ENCODE measurements at places on chromosomes 6 and 20.

GRCh38 chr6:52760105-52760765, 3.0 kb downstream of the GSTA2 start:
- no peaks in the 10 kb centered on the region for H3K36me3 ChIP-seq
- H3K27ac ChIP-seq: no peak overlapping the region
- H3K4me1 ChIP-seq: no peaks in the 10 kb centered on the region
- no peak for DNase-seq
- no peaks in the 10 kb centered on the region for H3K27me3 ChIP-seq
- H3K4me3 ChIP-seq: no peak overlapping the region

DNA sequence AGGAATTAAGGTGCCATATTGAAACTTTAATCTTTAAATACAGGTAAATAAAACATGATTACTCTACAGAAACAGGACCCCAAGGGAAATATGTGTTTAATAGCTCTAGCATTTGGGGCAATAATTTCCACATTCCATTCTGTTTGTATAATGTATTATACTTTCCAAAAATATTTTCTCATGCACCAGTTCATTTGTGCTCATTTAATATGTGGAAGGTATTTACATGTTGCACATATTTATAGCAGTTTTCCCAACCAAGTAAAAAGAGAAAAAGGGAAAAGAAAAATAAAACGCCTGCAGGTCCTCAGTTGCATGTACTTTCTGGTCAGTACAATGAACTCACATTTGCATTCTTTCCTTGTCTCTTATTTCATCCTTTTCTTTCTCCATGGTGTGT, 129.5 kb upstream of the SULF2 start:
- H3K4me3 ChIP-seq: no peak overlapping the region

DNA sequence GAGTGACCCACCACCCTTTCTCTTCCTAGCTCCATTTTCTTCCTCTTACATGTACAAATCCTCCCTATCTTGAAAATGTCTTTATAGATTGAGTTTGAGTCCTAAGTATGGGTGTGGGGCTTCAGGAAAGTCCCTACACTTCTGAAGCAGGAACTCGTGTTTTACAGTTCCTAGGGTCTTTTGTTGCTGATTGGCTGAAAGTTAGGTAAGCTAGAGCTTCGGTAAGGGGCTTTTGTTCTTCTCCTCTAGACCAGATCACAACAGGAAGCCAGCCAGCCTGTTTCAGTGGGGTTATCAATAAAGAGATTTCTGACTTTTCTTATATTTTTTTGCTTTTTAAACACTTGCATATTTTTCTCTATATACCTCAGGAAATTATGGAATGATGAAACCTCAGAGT, 51.3 kb downstream of the CNR1 start:
- H3K27ac ChIP-seq: no peak overlapping the region
- no peaks in the 10 kb centered on the region for H3K27me3 ChIP-seq
- no peaks in the 10 kb centered on the region for H3K4me1 ChIP-seq
- H3K36me3 ChIP-seq: no peaks in the 10 kb centered on the region
- DNase-seq: no peak

DNA sequence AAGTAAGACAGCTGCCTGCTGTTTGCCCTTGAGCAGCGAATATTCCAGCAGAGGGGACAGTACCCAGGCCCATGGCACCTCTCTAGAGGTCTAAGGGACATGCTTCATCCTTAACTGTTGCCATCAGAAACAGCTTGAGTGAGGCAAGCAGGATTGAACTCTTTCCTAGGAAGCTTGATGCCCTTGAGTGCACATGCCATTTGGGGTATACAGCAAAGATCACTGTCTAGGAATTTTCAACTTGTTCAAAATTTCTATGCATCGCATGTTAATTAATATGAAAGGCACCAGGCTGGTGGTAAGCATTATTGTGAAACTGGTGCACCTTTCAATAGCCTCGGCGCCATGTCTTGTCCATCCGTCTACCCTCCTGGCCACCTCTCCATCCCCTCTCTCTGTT, 54.1 kb downstream of the EDN1 start:
- H3K4me3 ChIP-seq: no peak overlapping the region
- no peaks in the 10 kb centered on the region for H3K36me3 ChIP-seq
- H3K27ac ChIP-seq: peak overlapping the region; percentile 85
- no peaks in the 10 kb centered on the region for H3K27me3 ChIP-seq
- DNase-seq: no peak

DNA sequence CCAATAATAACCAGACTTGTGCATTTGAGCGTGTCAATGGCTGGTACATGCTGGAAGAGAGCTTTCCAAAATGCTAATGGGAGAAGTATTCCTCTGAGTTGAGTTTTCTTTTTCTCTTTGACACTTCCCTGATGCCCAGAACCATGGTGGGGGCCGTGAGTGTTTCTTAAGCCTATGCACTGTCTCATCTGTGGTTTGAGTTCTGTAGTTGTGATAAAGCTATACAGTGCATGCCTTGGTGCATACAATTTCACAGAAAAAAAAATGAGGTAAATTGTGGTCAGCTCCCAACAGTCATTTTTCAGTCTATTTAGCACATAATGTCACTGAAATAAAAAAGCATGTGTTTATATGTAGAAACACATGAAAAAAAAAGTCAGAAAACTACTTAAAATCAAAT, 204.8 kb downstream of the HDGFL1 start:
- no peak for DNase-seq
- no peak overlapping the region for H3K4me3 ChIP-seq
- no peak overlapping the region for H3K27ac ChIP-seq

GRCh38 chr20:6697228-6697972, 70.1 kb upstream of the BMP2 start:
- H3K36me3 ChIP-seq: no peaks in the 10 kb centered on the region
- no peaks in the 10 kb centered on the region for H3K4me1 ChIP-seq
- H3K4me3 ChIP-seq: no peak overlapping the region
- no peak overlapping the region for H3K27ac ChIP-seq
- DNase-seq: no peak

GRCh38 chr6:113936093-113936934, 34.6 kb downstream of the HDAC2 start:
- no peak overlapping the region for H3K27ac ChIP-seq
- peaks cover 4% of the 10 kb centered on the region for H3K36me3 ChIP-seq
- DNase-seq: peak; percentile 84
- no peaks in the 10 kb centered on the region for H3K4me1 ChIP-seq
- H3K27me3 ChIP-seq: no peaks in the 10 kb centered on the region
- H3K4me3 ChIP-seq: no peak overlapping the region

DNA sequence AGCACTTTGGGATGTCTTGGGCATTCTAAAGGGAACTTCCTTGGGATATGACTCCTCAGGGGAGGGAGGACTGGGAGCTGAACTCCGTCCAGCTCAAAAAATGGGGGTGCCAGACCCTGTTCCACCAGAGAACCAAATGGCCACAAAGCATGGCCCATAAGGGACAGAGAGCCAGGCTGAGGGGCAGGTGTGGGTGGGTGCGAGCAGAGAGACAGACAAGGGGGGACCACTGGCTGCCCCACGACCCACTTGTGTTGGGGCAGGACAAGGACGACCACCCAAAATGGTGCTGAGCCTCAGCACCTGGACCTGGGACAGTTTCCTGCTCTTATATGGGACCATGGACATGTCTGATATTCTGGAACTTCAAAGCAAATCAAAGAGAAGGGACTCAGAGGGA, 148.2 kb upstream of the MLN start:
- no peak overlapping the region for H3K4me3 ChIP-seq
- no peaks in the 10 kb centered on the region for H3K4me1 ChIP-seq
- no peak for DNase-seq
- no peaks in the 10 kb centered on the region for H3K27me3 ChIP-seq

GRCh38 chr6:44489910-44490604, 102.6 kb downstream of the CDC5L start:
- no peak for DNase-seq
- H3K27me3 ChIP-seq: no peaks in the 10 kb centered on the region
- no peaks in the 10 kb centered on the region for H3K36me3 ChIP-seq
- H3K27ac ChIP-seq: peak overlapping the region; percentile 60
- no peaks in the 10 kb centered on the region for H3K4me1 ChIP-seq
- H3K4me3 ChIP-seq: no peak overlapping the region

DNA sequence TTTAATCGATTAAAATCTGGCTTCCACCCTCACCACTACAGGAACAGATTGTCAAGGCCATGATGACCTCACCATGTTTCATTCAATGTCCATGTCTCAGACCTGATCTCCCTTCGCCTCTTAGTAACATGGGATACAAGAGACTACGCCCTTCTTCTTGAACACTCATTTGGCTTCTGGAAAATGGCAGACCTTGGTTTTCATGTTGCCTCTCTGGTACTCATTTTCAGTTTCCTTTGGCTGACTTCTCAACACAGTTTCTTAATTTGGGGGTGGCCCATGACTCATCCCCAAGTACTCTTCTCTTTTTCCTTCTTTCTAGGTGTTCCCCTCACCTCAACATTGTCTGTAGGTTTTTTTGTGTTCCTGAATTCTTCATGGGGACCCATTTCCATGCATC, 22.7 kb downstream of the TMX4 start:
- no peaks in the 10 kb centered on the region for H3K27me3 ChIP-seq
- no peak for DNase-seq
- H3K4me3 ChIP-seq: no peak overlapping the region
- peaks cover 9% of the 10 kb centered on the region for H3K36me3 ChIP-seq

- H3K36me3 ChIP-seq: no peaks in the 10 kb centered on the region
- H3K27me3 ChIP-seq: no peaks in the 10 kb centered on the region
- DNase-seq: no peak
- no peak overlapping the region for H3K4me3 ChIP-seq
Measured at GRCh38 chr6:23940466-23940865, 185.5 kb upstream of the NRSN1 start.

GRCh38 chr6:144316862-144317195, 31.7 kb downstream of the UTRN start:
- H3K36me3 ChIP-seq: no peaks in the 10 kb centered on the region
- no peaks in the 10 kb centered on the region for H3K27me3 ChIP-seq
- DNase-seq: no peak
- H3K4me3 ChIP-seq: no peak overlapping the region
- no peak overlapping the region for H3K27ac ChIP-seq

GRCh38 chr20:5642155-5642981, 107.8 kb upstream of the SHLD1 start:
- peaks cover 4% of the 10 kb centered on the region for H3K4me1 ChIP-seq
- H3K4me3 ChIP-seq: no peak overlapping the region
- H3K27ac ChIP-seq: peak overlapping the region; percentile 32
- DNase-seq: no peak

DNA sequence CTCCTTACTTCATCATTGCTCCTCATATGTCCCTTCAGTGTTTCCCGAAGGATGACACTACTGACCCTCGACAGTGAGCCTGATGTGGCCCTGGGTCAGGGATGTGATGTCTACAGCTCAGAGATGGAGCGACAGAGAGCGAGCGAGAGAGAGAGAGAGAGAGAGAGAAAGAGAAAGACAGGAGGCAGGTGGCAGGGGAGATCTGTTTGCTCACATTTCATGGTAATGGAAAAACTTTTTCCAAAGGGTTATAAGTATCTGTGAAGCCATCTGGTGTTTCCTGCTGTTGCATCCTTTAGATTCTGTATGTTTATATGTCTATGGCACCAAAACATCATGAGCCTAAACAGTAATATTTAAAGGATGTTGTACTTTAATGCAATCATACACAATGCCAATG, 77.2 kb downstream of the PPP1R3G start:
- no peaks in the 10 kb centered on the region for H3K4me1 ChIP-seq
- no peaks in the 10 kb centered on the region for H3K36me3 ChIP-seq
- H3K4me3 ChIP-seq: no peak overlapping the region
- DNase-seq: no peak

- H3K4me3 ChIP-seq: no peak overlapping the region
- no peaks in the 10 kb centered on the region for H3K4me1 ChIP-seq
- no peaks in the 10 kb centered on the region for H3K27me3 ChIP-seq
- no peak for DNase-seq
Measured at GRCh38 chr6:158595223-158595622, 35.3 kb downstream of the TMEM181 start.

GRCh38 chr6:110250838-110251237, 70.6 kb downstream of the CDC40 start:
- no peak overlapping the region for H3K4me3 ChIP-seq
- no peak overlapping the region for H3K27ac ChIP-seq

DNA sequence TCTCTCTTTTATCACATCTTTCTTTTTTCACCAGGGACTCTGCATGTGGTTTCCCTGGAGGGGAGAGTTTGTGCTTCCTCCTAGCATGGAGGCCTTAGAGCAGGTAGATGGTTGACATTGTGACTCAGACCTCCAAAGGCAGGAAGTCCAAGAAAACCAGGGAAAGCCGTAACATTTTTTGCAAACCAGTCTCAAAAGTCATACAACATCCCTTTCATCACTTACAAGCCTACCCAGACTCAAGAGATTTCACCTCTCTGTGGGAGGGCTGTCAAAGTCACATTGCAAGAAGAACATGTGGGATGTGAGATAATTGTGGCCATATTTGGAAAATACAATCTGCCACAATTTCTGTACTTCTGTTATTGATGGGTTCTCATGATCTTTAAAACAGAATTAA, 46.2 kb downstream of the SNRNP48 start:
- no peaks in the 10 kb centered on the region for H3K4me1 ChIP-seq
- no peaks in the 10 kb centered on the region for H3K27me3 ChIP-seq
- no peak for DNase-seq
- H3K27ac ChIP-seq: no peak overlapping the region
- no peaks in the 10 kb centered on the region for H3K36me3 ChIP-seq

DNA sequence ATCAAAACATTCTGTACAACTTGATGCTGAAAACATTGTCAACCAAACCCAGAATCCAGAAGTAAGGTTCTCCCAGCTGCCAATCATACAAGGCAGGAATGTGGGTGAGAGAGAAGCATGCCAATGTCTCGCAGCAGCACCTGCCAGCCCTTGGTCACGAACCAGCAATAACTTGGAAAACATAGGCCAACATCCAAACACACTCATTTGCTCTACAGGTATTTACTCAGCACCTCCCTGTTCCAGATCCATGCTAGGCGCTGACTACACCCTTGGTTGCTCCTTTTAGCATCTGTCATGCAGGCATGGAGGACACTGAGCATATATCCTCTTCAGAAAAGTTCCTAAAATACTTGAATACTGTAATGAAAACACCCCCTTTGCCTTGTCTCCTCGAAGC, 63.6 kb downstream of the FAXC start:
- H3K4me3 ChIP-seq: no peak overlapping the region
- no peaks in the 10 kb centered on the region for H3K27me3 ChIP-seq
- H3K4me1 ChIP-seq: no peaks in the 10 kb centered on the region
- no peak overlapping the region for H3K27ac ChIP-seq
- no peaks in the 10 kb centered on the region for H3K36me3 ChIP-seq

DNA sequence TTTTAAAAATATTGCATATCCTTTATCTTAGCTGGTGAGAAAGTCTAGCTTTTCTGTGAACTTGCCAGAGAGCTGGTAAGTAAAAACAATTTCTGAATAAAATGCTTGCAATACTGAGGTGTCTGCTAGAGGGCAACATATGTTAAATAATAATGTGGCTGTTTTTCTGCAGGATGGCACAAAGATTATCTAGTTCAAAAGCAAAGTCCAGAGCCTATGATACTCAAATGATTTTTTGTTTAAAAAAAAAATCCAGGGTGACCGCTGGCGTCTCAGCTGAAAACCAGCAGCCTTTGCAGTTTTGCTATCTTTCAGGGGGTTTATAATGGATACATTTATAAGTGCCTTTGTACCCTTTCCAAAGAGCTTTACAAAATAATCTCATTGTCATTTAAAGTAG, 194.9 kb downstream of the PHACTR1 start:
- H3K27ac ChIP-seq: no peak overlapping the region
- no peak overlapping the region for H3K4me3 ChIP-seq
- no peaks in the 10 kb centered on the region for H3K27me3 ChIP-seq
- no peaks in the 10 kb centered on the region for H3K4me1 ChIP-seq

- no peak overlapping the region for H3K27ac ChIP-seq
- no peaks in the 10 kb centered on the region for H3K36me3 ChIP-seq
- peaks cover 3% of the 10 kb centered on the region for H3K27me3 ChIP-seq
- H3K4me1 ChIP-seq: no peaks in the 10 kb centered on the region
- no peak for DNase-seq
Measured at GRCh38 chr20:728256-728944, 39.9 kb downstream of the SLC52A3 start.

Measured in kidney (tissue), 22 donors.